ENCODE measurements at places on chromosomes 3 and 15. TPM values are rescaled to one million over a fixed set of nuclear protein-coding genes. Genes with fewer than 3 reads are reported as not detected.

Gene ARNT2
- 0.76 TPM for total RNA-seq

Gene AQP9
- total RNA-seq = not detected

Gene UBA3
- total RNA-seq = 58.5 TPM

Gene CHRNA7
- 1.4 TPM for total RNA-seq

Gene XIRP1
- not detected for total RNA-seq

Gene CPNE4
- not detected for total RNA-seq

Gene GOLGA8Q
- 0.48 TPM for total RNA-seq
